ENCODE measurements at places on chromosomes 13 and 19. TPM values are rescaled to one million over a fixed set of nuclear protein-coding genes. Genes with fewer than 3 reads are reported as not detected.

Gene NKPD1
- polyA plus RNA-seq = 0.18 TPM

DNA sequence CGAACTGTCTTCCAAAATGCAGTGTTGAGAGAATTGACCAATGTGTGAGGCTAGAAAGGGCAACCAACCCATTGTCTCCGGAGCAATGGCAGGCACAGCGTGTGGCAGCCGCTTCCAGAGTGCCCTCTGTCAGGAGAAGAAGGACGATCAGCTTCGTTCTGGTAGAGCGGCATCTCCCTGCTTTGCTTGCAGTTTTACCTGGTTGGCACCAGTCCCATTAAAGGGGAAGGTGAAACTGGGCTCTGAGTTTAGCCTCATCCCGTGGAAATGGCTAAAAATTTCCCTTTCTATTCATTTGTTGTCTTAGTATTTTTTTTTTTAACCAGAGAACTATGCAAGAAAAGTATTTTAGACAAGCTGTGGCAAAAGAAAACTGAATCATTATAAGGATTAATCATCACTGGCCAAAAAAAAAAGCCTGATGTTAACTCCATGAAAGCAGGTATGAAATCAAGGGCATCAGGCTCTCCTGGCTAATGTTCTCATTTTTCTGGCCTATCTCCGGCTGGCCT, 81.5 kb upstream of the SLC7A1 start:
- H3K27me3 ChIP-seq = peaks cover 4% of the 10 kb centered on the region
- no peaks in the 10 kb centered on the region for H3K36me3 ChIP-seq
- no peak for DNase-seq
- H3K27ac ChIP-seq = no peak overlapping the region
- no peaks in the 10 kb centered on the region for H3K4me1 ChIP-seq

Gene SAFB
- 160 TPM for polyA plus RNA-seq

Gene CEACAM19
- 16.3 TPM for polyA plus RNA-seq

Gene HIPK4
- polyA plus RNA-seq = 0.28 TPM

Data from left lung (tissue), 14 donors.